ENCODE measurements at places on chromosomes 5 and 9.

DNA sequence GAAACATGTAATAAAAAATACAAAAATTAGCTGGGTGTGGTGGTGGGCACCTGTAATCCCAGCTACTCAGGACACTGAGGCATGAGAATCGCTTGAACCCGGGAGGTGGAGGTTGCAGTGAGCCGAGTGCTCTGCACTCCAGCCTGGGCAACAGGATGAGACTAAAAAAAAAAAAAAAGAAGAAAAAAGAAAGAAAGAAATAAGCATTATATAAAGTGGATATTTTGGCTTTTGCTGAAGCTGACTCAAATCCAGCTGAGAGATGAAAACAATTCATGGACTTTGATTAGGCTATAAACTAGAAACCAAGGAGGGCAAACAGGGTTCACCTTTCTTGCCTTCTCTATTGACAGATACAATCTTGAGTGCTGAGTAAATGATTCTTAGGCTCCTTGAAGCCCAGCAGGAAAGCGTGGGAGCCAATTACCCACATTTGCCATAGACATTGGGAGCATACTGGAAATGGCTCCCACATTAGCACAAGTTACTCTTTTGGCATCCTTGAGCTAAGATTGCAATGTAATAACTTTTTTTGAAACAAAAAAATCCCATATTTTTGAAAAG, 2.4 kb upstream of the BTF3 start:
- DNase-seq = no peak

- DNase-seq = no peak
These were observed 23.5 kb downstream of the LMX1B start for GRCh38 chr9:126636983-126637798.

- DNase-seq = no peak
These were observed 214.6 kb downstream of the PDZD2 start for GRCh38 chr5:31853398-31854135.

DNA sequence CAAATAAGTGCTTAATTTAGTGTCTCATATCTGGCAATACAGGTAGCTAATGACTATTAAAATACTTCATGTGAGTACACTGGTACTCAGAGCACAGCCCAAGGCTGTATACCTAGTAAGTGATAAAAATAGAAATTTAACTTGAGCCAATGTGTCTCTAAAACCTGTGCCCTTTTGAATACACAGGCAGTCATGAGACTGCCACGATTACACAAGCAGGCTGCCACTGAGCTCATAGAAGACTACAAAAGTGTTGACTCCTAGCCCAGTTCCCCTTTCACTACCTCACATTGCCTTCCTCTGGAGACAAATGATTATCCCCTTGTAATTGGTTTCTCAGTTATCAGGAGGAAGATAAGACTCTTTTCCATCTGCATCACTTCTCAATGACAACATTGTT, 66.3 kb upstream of the PAPPA start:
- no peak for DNase-seq

- no peak for DNase-seq
These were observed 83.5 kb downstream of the PTCH1 start for GRCh38 chr9:95433096-95433819.

- DNase-seq = no peak
These were observed 2.0 kb upstream of the UAP1L1 start for GRCh38 chr9:137075275-137075775.

DNA sequence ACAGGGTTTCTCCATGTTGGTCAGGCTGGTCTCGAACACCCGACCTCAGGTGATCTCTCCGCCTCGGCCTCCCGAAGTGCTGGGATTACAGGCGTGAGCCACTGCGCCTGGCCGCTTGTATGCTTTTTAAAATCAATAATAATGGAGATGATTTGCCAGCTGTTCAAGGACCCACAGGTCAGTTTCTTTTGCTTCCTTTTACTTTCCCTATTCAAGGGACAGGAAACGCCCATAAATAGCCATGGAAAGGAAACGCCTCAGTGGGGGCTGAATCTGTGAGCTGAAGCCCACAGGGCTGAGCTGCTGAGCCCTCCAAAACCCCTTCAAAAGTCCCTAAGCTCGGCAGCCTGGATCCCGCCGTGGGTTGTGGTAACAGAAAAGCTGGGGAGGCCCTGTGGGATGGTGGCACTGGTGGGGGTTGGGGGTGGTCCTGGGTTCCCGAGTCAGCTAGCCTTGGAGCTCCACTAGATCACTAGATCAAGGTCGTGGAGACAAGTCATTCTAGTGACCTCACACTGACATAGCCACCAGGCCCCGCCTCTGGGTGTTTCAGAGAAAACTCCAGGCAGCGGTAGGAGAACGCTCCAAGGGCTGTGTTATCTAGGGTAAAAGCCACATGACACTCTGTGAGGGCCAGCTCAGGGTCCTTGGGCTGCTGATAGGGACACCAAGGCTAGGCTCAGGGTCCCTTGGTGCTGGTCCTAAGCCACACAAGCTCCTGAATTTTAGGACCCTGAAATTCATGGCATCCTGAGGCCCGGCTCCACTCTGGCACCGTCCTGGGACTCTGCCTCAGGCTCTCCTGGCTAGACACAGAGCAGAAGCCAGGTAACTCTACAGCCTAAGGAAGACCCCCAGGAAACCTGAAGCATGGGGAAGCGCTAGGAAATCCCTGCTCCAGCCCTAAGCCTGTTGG, 18.0 kb upstream of the DUSP1 start:
- no peak for DNase-seq

- no peak for DNase-seq
These were observed 10.5 kb downstream of the RNF38 start for GRCh38 chr9:36389590-36389989.

GRCh38 chr5:111735583-111736270, 21.3 kb downstream of the NREP start:
- peak; percentile 47 for DNase-seq

- DNase-seq = no peak
These were observed 2.7 kb downstream of the PTGES start for GRCh38 chr9:129750013-129750638.

DNA sequence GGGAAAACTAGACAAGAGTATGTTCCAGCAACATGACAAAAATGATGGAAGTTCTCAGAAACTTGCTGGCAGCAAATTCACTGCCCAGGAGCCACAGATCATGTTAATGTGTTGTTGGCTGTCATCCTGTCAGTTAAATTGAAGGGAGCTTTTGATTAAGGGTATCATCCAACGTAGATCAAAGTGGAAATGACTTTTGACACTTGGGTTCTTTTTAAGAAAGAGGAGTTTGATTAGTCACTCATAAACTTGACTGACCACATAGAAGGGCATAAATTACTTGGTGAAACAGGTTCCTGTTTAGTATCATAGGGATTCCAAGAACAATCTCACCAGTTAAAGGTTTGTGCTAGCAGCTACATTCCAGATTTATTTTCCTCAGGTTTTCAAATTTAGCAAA, 288.7 kb downstream of the CSNK1G3 start:
- DNase-seq = no peak

- peak; percentile 96 for DNase-seq
These were observed 20.5 kb upstream of the PSD2 start for GRCh38 chr5:139774980-139775661.

DNA sequence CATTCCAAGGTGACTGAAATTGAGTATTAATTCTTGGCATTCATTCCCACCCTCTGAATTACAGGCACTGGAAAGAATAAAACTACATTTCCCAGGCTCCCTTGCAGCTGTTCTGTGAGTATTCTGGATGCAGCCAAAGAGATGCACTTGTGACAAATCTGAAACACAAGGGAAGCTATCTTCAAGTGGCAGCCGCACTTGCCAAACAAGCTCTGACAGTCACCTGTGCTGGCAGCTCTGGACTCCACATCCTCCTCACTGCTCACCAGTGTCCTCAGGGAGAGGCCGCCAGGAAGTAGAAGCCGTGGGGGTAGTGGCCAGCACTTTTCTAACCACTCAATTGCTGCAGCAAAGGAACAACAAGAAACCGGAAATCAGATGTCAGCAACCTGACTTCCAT, 275.0 kb downstream of the NR2F1-AS1 start:
- no peak for DNase-seq

DNA sequence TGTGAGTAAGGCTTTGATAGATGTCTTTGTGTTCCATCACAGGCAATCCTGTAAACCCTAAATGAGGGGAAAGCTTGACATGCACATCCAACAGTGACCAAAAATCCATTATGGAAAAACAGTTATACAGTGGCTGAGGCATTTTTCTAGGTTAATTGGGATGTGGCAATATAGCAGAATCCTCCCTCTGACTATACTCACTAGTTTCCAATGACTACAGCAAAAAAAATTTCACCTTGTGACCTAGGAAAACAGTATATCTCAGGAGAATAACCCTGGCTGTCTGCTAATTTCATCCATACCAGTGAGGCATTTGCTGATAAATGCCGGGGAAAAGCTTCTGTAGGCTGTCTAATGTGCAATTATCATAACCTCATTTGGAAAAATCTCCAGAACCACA, 49.9 kb upstream of the SNCAIP start:
- no peak for DNase-seq

DNA sequence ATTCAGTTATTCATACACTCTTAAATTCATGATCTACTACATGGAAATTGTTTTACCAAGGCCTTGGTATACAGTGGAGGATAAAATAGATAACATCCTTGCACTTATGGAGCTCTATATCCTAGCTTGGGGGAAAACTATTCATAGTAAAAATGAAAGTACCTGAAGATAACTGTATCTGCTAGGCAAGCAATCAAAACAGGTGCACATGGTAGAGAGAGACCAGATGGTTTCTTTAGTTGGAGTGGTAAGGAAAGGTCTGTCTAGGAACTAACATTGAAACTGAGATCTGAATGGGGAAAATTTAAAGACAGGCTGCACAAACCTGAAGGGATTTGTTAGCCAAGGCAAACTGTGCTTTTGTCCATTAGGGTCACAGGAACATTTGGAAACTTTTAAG, 11.1 kb upstream of the SLCO4C1 start:
- DNase-seq = no peak

- no peak for DNase-seq
These were observed 42.4 kb downstream of the LRSAM1 start for GRCh38 chr9:127493592-127494303.

DNA sequence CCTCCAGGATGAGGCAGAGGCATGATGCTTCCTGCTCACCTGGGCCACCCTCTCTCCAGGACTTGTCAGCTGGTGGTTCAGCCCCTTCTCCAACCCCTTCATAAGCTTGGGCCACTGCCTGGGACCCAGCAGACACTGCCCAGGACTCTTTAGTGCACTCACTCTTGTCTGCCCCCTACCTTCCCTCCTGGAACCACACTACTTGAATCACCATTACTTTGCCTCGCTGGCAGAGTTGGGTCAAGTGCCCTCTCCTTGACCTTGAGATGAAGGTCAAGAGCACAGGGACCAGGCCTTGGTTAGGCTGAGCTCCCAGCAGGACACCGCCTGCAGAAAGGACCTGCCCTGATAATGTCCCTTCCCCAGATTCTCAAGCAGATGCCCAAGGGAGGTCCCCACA, 8.5 kb upstream of the ENDOG start:
- no peak for DNase-seq

DNA sequence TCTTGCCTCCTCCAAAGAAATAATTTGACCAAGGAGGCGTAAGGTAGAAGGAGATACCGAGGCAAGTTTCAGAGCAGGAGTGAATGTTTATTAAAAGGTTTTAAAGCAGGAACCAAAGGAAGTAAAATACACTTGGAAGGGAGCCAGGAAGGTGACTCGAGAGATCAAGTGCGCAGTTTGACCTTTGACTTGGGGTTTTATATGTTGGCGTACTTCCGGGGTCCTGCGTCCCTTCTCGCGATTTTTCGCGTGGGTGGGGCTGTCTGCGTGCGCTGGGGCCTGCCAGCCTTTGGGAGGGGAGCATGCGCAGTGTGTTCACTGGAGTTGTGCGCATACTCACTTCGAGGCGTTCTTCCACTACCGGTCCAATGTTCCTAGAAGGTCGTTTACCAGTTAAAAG, 166.0 kb upstream of the IRX2 start:
- no peak for DNase-seq

- DNase-seq = no peak
These were observed 551 bp downstream of the PCDHB6 start for GRCh38 chr5:141150224-141150992.

DNA sequence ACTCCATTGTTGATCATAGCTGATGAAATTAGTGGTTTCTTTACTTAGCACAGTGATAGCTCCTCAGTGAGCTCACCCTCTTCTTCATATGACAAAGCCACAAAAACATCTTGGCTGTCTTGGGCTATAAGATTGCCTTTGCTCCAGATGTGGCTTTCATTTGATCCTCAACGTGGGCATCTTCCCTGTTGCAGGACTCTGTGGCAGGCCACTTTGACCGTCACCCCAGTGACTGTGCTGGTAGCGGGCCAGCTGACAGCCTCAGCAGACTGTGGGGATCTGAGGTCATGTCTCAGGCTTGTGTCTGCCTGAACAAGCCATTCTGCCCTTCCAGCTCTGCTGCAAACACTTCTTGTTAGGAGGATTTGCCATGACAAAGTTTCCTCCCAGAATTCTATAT, 422.2 kb downstream of the NR2F1-AS1 start:
- no peak for DNase-seq

DNA sequence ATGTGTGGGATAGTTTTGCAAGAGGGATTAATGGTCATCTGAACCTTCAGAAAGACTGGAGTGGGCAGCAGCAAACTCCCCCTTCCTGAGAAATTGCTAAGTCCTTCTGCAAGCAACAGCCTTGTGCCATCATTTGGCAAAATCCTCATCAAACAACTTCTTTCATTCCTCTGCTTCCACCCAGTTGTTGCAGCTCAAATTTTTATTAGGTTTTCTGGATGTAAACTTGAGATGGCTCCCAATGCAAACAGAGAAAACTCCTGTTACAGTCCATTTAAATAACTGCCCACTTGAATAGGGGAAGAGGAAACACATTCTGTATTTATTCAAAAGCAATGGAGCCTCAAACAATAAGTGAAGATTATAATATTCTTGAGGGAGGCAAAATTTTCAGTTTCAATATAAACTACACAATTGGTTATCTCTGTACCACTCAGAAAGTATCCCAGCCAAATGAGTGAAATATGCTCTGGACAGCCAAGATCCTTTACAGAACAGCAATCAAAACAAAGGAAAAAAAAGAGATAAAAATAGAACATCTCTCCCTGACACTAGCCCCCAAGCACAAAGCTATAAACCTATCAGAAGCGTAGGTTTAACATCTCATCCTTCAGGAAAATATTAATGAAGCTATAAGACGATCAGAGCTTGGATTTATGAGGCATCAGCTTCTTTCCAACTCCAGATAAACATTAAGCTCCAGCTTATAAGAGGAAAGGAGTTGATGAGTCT, 17.3 kb upstream of the DAP start:
- DNase-seq = no peak

- no peak for DNase-seq
These were observed 4.8 kb upstream of the CCIN start for GRCh38 chr9:36164372-36164771.

DNA sequence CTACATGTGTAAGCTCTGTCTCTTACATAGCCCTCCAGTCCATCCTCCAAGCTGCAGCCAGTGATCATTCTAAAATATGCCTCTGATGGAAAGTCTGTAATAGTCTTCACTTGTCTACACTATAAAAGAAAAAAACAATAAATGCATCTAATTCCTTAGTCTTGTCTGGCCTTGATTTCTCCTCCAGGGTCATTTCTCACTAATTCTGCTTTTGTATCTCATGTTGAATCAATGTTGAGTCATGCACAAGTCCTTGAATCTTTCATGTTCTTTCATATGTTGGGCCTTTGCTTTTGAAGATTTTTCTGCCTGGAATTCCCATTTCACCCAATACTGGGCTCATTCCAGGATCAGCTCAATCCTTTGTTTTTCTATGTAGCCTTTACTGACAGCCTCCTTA, 121.1 kb upstream of the TRIM32 start:
- DNase-seq = no peak
